ENCODE measurements at places on chromosomes 4 and X.

GRCh38 chrX:136694431-136695087, 46.6 kb downstream of the CD40LG start:
- DNase-seq, result no peak

DNA sequence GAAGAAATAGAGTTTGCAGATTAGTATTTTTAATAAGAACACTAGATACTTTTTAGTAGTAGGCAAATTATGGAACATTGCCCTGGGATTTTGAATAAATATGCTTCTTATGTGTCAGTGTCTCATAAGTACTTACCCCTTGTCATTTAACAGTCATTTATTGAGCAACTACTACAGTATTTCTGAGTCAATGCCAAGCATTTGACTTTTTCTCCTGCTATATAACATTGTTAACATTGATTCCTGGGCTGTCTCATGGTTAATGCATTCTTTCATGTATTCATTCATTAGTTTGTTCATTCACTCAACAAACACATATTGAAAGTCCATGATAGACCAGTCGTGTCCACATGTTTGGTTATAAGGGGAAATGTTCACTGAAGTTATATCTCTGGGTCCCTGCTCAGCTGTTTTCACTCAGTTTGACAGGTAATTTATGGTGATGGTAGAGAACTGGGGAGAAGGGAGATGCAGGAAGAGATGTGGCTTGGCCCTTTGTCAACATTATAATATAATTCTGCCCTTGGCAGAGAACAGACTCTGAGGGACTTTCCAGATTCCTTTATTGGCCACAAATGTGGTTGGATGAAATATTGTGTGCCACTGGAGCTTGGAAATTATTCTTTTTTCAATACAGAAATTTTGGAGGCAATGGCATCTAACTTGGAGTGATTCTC, 49.8 kb downstream of the OSTC start:
- no peak for DNase-seq

DNA sequence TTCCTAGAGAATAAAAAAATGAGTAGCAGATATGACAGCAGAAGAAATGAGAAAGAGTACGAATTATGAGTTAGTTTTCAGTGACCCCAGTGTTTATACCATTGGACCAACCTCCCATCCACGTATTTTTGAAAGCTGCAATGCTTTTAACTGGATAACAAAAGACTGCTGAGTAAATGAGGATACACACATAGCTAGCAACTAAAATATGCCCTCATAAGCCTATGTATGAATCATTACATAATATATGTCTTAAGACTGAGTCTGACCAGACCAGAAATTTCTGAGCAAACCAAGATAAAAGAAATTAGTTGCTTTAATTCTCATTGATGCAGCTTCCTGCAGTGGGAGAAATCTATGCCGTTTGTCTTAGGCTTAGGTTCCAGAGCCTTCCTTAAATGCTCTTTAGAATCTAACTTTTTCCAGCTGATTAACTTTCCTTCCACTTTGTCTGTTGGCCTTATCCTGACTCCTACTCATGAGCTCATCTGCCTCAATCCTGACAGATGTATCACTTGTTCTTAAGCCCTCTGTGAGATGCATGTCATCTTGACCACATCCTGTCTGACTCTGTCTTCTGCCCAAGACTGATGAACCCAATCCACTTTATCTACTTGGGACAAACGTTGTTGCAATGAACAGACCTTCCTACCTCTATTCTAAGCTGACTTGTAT, 301.4 kb upstream of the AADAT start:
- no peak for DNase-seq

DNA sequence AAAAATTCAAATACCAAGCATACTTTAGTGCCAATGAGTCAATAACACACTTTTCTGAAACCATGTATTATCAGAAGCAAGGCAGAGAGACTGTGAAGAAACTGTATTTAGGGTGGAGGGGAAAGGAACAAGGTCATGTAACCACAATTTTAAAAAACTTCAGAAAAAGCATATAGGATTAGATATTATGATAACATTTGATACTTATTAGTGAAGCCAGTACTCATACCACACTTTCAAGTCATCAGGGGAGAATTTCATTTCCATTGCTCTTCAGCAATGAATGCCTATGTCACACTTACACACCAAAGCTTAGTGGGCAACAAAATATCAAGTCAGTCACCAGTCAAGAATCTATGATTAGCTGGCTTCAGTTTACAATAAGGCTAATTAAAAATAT, 602.2 kb downstream of the IL15 start:
- no peak for DNase-seq

Data from SIG-M5 (cell line).